ENCODE measurements at places on chromosomes 1 and 21. TPM values are rescaled to one million over a fixed set of nuclear protein-coding genes. Genes with fewer than 3 reads are reported as not detected.

DNA sequence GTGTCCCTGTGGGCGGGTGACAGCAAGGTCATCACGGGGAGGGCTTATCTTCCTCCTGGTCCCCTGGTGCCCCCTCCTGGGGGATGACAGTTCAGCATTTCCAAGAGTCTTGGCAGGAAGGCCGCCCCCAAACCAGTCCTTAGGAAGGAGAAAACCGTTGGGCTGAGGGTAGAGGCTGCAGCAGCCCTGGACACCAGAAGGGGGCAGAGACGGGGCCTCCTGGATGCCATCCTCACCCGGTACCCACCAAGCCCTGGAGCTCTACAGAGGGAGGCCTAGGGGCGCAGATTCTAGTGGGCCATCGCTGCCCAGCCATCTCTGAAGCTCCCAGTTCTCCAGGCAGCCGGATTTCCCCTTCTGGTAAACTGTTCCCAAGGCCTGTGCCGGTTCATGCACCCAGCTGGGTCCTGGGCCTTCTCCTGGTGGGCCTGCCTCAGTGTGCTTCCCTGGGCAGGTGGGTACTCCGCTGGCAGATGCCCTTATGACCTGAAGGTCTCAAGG, 14.8 kb upstream of the ZNF669 start:
- no peak overlapping the region for H3K4me3 ChIP-seq
- H3K27me3 ChIP-seq = no peaks in the 10 kb centered on the region
- no peaks in the 10 kb centered on the region for H3K36me3 ChIP-seq
- no peak overlapping the region for H3K27ac ChIP-seq

GRCh38 chr1:209704584-209704983, at the start of gene HSD11B1:
TSS of gene HSD11B1 (plus strand) at chr1:209704846. CDS start at chr1:209704943, 97 bp downstream.
- H3K27me3 ChIP-seq = no peaks in the 10 kb centered on the region
- H3K4me1 ChIP-seq = no peaks in the 10 kb centered on the region

DNA sequence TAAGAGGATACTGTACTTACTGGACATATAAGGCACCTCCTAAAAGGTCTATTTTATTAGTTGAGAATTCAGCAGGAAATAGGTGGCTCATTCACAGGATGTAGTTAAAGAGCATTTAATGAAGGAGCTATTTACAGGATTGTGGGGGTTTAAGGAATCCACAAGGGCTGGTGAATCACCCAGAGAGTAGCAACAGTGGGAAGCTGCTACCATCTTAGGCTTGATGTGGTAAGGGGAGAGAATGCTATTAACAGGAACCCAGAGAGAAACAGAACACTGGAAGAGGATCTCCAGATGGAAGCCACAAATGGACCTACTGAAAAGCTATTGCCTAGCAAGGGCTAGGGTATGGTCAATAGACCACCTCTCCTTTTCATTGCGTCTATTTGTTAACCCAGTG, 52.0 kb upstream of the COL11A1 start:
- H3K4me1 ChIP-seq = no peaks in the 10 kb centered on the region
- H3K4me3 ChIP-seq = no peak overlapping the region
- DNase-seq = no peak
- H3K27me3 ChIP-seq = no peaks in the 10 kb centered on the region
- no peaks in the 10 kb centered on the region for H3K36me3 ChIP-seq

The FCGR3A gene
- not detected for polyA plus RNA-seq

GRCh38 chr1:13792419-13792818, 92.4 kb downstream of the PRDM2 start:
- peaks cover 9% of the 10 kb centered on the region for H3K36me3 ChIP-seq
- no peak overlapping the region for H3K27ac ChIP-seq

DNA sequence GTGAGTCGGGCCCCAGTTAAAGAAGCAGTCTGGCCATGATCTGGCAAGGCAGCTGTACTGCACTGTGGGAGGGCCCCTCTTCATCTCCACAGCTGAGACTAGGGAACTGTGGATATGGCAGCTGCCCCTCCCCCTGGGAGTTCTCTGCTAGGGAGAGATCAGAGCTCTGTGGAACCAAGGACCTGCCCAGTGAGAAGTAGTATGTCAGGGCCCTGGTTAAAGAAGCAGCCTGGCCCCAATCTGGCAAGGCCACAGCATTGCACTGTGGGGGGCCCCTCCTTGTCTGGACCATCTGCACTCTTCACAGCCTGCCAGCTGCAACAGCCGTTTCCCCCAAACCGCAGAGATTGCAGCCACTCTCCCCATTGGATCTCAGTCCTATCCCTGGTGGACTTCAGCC, 208.5 kb downstream of the DNAH14 start:
- H3K36me3 ChIP-seq = no peaks in the 10 kb centered on the region
- no peak overlapping the region for H3K27ac ChIP-seq
- no peaks in the 10 kb centered on the region for H3K4me1 ChIP-seq

GRCh38 chr1:171037626-171038025, 53.1 kb upstream of the FMO3 start:
- no peak overlapping the region for H3K27ac ChIP-seq
- DNase-seq = no peak
- no peaks in the 10 kb centered on the region for H3K36me3 ChIP-seq
- no peaks in the 10 kb centered on the region for H3K27me3 ChIP-seq
- no peak overlapping the region for H3K4me3 ChIP-seq
- H3K4me1 ChIP-seq = no peaks in the 10 kb centered on the region

The PGLYRP4 gene
- not detected for polyA plus RNA-seq

DNA sequence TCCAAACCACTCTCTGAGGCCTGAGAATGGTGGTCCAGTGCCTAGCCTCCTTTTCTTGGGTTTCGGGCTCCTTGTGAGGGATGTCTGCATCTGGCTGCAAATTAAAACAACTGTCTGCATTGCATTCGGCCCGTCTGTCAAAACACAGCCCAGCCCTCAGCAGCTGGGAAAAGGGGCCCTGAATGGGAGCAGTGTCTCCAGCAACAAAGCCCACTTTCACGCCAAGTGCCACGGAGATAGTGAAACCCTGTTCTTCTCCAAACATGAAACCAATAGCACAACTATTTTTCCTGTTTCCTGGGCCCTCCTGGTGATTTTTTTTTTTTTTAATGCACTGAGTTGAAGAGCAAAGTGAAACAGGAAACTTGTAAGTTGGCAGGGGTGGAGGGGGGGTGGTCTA, 138.4 kb downstream of the PLXNA2 start:
- H3K27ac ChIP-seq = no peak overlapping the region
- H3K36me3 ChIP-seq = no peaks in the 10 kb centered on the region
- no peaks in the 10 kb centered on the region for H3K27me3 ChIP-seq
- no peak overlapping the region for H3K4me3 ChIP-seq
- no peak for DNase-seq

The VCAM1 gene
- polyA plus RNA-seq = not detected

DNA sequence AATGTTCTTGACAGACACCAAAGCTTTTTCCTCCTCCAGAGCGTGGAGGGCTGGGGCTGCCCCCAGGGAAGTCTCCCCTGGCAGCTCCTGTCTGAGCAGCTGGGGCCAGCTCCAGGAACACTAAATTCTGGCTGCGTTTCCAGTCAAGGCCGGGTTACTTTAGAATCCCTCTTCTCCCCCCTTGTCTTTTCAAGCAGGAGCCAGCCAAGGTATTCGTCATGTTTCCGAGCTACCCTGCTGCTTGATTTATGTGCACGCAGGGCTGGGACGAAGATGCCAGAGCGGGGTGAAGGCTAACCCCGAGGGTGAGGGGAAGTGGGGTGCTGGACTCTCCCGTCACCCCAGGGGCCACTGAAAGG, 68.1 kb upstream of the ANGPTL1 start:
- H3K27ac ChIP-seq = no peak overlapping the region
- H3K27me3 ChIP-seq = no peaks in the 10 kb centered on the region
- H3K36me3 ChIP-seq = no peaks in the 10 kb centered on the region
- H3K4me1 ChIP-seq = no peaks in the 10 kb centered on the region

All from CD4-positive, alpha-beta memory T cell (primary cell).